ENCODE measurements at places on chromosomes 11 and 22.

GRCh38 chr11:57474017-57474802 lies 13.9 kb downstream of the RTN4RL2 start:
- no peak for DNase-seq

- DNase-seq, result no peak
Measured at GRCh38 chr22:39952347-39952746, 7.8 kb upstream of the TMA7B start.

DNA sequence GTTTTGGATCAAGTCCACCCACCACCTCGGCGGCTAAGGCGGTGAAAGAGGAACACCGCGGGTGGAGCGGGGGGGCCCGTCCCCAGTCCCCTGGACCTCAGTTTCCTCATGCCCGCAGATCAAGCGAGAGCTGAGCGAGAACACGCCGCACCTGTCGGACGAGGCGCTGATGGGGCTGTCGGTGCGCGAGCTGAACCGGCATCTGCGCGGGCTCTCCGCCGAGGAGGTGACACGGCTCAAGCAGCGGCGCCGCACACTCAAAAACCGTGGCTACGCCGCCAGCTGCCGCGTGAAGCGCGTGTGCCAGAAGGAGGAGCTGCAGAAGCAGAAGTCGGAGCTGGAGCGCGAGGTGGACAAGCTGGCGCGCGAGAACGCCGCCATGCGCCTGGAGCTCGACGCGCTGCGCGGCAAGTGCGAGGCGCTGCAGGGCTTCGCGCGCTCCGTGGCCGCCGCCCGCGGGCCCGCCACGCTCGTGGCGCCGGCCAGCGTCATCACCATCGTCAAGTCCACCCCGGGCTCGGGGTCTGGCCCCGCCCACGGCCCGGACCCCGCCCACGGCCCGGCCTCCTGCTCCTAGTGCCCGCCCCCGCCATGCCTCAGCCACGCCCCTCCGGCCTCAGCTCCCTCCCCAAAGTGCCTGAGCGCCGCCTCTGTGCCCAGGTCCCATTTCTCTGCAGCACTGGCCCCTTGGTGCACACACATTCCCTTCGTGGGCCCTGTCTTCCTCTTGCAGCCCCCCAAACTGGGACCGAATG lies 12.7 kb downstream of the MAFF start:
- DNase-seq, result no peak

GRCh38 chr22:40157330-40157945 lies 20.3 kb upstream of the TNRC6B start:
- DNase-seq, result no peak

- DNase-seq, result no peak
Measured at GRCh38 chr11:8317159-8317558, 53.5 kb upstream of the LMO1 start.

GRCh38 chr11:14546672-14547071 lies 26.5 kb upstream of the PSMA1 start:
- DNase-seq, result no peak
